ENCODE measurements at places on chromosomes 4 and X. TPM values are rescaled to one million over a fixed set of nuclear protein-coding genes. Genes with fewer than 3 reads are reported as not detected.
A peak's percentile ranks its signal among the peaks of the same experiment; 100 is the strongest.

DNA sequence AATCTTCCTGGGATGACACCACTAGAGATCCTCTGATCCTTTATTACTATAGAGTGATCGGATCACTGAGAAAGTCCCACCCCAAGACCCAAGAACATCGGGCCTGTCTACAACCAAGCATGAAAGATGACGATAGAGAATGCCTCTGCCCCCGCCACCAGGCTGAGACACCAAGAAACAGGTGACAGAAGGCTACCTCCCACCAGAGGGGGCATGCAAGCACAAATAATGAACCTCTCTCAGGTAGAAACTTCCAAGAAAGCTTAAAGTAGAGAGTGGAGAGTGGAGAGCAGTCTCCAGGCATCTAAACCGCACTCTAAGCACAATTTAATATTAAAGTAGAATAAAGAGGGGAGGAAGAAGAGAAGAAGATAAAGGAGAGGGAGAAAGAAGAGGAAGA is 402.6 kb downstream of the INPP4B start:
- DNase-seq, result no peak

GRCh38 chrX:132009350-132009749 is 13.8 kb upstream of the STK26 start:
- DNase-seq, result no peak

DNA sequence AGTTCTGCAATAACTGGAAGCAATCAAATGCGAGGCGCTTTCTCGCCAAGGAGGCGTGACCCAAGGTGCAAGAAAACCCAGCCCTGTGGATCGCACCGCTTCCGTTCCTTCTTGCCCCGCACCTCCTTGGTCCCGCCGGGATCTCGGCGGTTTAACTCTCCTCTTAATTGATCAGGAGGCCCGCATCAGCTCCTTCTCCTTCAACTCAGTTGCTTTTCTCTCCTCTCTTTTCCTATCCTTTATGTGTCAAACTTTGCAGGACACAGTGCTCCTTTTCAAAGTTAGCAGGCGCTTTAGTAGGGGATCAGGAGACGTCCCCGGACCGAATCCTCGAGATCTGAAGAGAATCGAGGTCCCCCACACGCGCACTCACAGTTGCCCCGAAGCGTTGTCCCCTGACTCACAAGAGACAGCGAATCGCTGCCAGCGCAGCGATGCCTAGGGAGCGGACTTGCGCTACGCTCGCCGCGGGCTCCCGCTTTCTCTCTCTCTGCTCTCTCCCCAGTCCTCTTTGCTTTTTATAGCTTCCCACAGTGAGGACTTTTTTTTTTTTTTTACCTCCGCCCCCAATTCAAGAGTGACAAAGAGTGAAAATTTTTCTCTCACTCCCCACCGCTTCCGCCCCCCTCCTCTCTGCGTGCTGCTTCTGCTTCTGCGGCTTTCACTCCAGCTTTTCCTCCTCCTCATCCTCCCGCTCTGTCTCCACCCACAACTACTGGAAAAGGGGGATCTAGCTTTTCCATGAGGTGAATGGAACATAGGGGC is at the start of gene DKK2:
TSS of gene DKK2 (minus strand) at position 495 of the 765 bp plus-strand sequence. CDS start 722 bp downstream, outside the sequence.
- peak; percentile 1 for DNase-seq

- no peak for DNase-seq
Observed at GRCh38 chrX:13864264-13864663, 47.4 kb upstream of the GPM6B start.

DNA sequence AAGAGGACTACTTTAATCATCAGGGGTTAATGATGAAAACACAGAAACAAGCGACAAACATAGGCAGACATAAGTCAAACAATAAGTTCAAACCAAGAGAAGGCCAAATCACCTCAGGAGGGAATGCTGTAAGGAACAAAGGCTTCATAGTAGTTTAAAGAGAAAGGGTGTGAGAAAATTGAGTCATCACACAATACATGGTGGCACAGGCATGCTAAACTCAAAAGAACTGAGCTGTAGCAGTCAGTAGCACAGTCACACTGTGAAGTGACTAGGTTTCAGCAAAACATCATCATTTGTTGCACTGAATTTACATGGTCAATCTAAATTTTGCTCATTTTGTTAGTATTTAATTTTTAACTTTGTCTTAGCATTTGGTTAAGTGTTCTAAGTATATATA is 24.2 kb downstream of the SMC1A start:
- no peak for DNase-seq

Gene OPRPN
- polyA plus RNA-seq, result not detected

Gene RIBC1
- polyA plus RNA-seq, result 2.0 TPM

- DNase-seq, result no peak
Observed at GRCh38 chrX:55731826-55732225, 14.3 kb downstream of the RRAGB start.

Data from small intestine (tissue), 16 donors.